ENCODE measurements at places on chromosomes 12 and 14.
A peak's percentile ranks its signal among the peaks of the same experiment; 100 is the strongest.

DNA sequence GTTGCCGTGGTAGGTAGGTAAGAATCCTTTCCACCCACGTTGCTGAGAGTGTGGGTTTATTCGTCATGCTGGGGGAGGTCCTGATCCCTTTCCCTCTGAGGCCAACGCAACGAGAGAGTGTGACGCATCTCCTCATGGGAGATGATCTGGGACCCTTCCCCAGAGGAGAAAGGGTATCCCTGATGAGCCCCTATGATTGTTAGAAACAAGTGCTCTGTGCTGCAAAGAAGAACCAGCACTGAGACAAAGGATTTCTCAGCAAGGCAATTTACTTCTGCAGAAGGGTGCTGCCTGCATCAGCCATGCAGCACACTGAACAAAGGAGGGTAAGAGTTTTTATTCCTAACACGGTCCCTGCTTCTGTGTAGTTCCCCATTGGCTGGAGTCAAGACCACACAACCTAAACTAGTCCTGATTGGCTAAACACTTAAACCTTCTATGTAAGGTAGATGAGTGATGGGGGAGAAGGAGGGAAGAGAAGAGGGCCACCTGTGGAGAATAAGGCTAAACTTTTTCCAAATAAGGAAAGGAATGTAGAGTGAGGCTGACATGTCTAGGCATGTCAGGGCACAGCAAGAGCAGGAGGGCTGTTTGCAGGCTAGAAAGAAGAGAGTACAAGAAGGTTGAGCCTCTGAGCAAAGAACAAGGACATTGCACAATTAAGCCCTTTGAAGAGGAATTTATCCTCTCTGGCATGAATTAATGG, 21.3 kb downstream of the CLEC2A start:
- DNase-seq = no peak

GRCh38 chr12:61566183-61566582, 694.0 kb upstream of the USP15 start:
- DNase-seq = no peak

DNA sequence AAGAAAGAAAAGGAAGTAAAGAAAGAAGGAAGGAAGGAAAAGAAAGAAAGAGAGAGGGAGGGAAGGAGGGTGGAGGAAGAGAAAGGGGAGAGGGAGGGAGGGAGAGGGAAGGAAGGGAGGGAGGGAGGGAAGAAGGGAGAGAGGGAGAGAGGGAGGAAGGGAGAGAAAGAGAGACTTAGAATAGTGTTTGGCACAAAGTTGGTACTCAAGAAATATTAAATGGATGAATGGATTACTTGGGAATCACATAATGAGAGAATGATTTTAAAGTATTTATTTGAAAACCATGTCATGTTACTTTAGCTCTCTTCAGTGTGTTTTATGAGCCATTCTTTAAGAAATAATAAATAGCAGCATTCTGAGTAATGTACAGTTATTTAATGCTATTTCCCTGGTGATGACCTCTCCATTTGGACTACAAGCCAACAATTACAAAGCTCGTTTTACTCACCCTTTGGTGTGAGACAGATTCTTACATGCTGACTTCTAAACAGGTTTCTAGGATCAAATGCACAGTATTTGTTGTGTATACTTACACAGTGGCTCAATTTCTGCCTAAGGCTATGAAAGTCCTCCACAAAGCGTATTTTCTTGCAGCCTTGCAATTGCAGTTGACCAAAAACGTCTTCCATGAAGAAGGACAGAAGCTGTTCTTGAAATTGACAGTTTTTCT, 861 bp downstream of the IL26 start:
- DNase-seq = no peak

DNA sequence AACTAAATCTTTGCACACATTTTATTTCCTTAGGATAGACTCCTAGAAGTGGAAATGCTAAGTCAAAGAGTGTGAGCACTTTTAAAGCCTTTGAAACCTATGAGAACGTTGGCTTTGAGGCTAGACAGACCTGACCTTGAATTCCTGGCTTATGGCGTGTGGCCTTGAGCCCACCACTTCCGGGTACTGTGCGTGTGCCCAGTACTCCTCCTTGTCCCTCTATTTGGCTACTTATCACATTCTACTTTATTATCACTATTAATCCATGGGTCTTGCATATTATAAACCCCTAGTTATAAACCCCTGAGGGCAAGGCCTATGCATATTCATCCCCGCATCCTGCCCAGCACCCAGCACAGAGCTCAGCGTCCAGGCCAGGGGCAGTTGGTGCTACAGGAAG, 26.0 kb upstream of the CD27 start:
- DNase-seq = no peak

DNA sequence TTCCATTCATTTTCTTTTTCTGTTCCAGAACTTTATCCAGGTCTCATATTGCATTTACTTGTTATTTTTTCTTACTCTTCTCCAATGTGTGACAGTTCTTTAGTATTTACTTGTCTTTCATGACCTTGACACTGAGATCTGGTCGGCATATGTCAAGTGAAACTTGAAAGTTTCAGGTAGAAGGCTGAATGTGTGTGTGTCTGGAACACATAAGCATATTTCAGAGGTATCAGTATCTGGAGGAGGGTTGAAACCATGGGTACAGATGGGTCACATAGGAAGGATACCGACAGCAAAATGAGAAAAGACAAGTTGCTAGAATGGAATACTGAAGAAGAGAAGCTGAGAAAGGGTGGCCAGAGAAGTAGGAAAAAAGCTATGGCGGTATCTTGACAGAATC, 22.5 kb upstream of the PTGDR start:
- DNase-seq = no peak

DNA sequence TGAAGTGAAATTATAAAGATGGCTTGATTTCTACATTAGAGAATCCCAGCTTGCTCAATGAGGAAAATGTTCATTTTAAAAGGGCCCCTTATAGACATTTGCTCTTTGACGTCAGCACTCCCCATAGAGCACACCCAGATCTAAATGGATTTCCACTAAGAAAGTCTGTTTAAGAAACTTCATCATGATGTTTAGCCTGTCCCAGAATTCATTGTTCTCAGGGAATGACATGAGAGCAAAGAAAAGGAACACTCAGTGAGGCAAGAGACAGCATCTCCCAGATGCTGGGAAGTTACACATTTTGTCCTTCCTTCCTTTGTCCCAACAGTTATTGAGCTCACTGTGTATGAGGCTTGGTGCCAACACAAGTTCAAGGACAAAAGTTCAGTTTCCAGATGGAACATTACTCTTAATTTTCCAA, 4.9 kb downstream of the PHLDA1 start:
- no peak for DNase-seq

DNA sequence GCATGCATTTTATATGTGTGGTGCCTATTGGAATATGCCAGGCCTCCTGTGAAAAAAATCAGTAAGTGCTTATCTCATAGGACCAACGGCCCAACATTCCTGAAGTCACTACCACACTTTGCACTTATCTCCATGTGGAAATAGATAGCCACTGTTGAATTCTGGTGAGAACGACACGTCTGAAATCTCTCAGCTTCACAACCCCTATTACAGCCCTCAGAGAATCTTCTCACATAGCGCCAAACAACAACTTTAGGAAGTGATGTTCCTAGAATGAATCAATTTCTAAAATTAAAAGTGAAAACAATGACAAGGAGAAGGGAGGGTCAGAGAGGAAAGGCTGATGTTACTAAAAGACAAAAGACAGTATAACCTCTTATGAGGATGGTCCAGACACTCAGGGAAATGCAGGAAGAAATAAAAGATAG, 270.8 kb upstream of the BTG1 start:
- DNase-seq = no peak

DNA sequence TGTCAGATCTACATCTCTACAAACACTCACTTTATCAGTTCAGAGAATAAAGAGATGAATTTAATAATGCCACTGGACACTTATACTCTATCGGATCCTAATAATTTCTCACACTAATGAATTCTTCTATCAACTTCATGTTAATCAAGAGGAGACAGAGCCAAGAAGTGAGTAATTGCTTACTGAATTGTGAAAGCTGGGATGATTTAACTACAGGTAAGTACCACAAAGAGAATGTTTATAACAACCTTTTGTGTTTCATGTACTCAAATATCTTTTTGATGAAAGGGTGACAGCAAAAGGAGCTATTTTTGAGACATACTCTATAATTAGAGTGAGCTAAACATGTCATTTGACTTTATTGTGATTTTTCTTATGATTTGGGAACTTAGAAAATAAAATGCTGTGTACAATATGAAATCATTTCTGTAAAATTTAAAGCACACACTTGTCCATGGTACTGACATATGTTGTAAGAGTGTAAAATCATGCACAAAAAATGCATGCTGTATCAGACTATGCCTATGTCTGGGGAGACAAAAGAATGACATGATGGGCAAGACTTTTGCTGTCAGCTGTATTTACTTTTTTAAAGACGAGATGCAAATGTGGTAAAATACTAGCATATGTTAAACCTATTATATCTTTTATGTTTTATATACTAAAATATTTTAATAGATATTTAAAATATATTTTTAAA, 361.2 kb downstream of the CCER1 start:
- no peak for DNase-seq

DNA sequence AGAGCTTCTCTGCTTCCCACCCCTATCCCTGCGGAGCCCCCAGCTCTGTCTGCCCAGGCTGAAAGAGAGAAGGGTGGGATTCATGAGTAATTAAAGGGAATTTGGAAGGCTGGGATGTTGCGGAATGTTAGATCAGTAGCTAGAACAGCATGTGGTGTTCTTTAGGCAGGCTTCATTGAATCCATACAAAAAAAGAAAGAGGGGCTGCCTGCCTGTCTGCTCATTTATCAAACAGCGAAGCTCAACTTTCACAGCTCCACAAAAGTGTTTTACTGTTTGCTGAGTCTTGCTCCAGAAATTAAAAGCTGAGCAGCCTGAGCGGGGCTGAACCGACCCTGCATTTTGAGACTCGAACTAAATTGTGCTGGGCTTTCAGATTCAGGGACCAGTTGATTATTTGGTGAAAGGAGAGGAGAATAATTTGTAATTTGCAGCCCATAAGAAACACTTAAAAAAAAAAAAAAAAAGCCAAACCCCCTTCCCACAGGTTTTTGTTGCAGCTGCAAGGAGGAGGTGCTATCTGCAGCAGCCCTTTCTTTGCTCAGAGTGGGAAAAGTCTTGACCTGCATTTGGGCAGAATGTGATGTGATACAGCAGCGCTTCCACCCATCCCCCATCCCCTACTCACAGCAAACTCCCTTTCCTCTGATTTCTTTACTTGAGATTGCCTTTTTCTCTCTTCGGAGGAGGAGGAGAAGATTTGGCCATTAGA, 89.7 kb downstream of the RFX4 start:
- no peak for DNase-seq

DNA sequence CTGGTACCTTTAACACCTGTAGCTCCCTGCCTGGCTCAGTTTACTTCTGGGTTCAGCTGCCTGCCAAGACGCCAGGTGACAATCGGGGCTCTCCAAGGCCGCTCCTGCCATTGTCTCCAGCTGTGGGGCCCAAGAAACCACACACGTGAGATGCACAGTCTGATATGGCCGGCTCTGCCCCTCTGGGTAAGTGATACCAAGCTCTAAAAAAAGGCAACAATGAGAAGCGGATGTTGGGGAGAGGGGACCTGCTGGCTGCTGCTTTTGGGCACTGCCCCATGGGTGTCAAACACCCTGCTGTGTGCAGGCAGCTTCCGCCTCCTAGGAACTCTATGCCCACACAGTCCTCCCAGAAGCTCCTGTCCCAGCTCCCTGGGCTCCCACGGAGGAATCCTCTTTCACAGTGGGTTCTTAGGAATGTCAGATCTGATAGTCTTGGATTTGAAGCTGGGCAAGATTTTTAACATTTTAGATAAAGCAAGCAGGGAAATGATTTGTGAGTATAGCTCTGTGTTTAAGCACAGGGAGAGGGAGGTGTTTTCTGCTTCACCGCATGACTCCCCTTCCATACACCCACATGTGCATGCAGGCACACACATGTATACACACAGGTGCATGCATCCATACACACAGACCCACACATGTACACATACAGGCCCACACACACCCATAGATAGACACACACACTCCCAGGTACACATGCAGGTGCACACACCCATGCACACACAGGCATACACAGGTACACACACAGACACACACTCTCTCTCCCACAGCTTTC, 1135.8 kb downstream of the BCL11B start:
- no peak for DNase-seq

DNA sequence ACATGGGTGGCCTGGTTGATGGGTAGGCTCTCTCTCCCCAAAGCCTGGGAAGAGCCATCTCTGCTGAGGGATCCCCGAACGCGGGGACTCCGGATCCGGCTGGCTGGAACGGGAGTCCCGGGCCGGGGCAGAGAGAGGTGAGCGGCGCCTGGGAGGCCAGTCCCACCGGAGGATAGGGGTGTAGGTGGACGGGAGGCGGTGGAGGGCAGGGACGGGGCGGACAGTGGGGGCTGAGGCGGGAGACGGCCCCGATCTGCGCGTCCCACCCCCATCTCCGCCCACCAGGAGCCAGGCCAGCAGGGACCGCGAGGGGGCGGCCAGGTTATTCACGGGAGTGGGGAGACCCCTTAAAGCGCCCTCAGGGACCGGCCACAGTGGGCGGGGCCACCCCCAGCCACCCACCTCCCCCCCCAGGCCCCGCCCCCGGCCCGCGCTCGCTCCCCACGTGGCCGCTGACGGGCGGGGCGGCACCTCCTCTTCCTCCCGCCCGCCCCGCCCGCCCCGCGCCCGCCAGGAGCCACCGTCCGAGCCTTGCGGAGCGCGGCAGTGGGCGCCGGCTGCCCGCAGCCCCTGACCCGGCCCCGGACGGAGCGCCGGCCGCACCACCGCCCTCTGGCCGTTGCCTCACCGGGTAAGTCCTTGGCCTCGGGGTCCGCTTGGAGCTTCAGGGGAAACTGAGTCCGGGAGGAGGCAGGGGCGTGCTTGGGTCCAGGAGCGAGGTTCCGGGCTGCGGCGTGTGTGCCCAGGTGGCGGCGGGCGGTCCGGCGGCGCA, at the start of gene INF2:
Gene INF2 (plus strand): TSS at position 510 of the 772 bp plus-strand sequence. CDS start 11,748 bp downstream, outside the sequence.
- peak; percentile 76 for DNase-seq

DNA sequence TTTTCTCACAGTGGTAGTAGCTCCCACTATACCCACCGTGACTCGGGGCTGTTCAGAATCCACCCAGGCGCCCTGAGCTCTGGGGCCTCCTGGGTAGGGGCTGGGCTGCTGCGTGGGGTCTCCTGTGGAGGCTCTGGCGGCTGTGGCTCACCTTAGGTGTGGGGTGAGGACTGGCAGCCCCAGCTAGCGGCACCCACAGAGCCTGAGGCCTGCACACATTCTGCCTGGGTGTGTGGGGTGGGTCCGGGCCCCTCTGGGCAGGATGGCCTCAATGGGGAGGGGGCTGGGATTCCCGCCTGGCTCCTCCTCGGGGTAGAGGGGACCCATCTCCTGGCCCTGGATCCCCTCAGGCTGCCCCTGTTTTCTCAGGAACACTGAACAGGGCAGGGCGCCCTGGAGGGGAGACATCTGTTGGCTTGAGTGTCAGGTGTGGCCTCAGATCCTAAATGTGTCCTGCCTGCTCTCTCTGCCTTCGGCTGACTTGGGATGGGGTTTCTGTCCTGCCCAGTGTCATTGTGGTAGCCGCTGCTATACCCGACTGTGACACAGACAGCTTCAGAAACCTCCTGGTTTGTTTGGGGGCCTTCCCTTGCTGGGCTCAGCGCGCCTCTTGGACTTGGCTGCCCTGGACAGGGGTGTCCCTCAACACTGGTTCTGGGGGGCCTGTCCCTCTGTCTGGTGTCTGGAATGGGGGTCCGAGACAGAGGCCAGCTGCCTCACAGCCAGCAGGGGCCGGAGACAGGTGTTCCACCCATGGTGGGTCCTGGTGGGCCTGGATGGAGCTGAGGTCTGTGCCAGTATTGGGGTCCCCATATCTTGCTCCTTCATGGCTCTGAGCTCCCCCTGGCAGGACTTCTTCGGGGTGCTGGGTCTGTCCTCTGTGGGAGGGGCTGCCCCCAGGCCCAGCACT, 354.9 kb downstream of the TMEM121 start:
- DNase-seq = no peak

- peak; percentile 1 for DNase-seq
Observed at GRCh38 chr12:94074980-94075629, 73.3 kb upstream of the PLXNC1 start.

- DNase-seq = no peak
Observed at GRCh38 chr12:93526786-93527428, 45.6 kb upstream of the SOCS2 start.
